ENCODE measurements at places on chromosomes 4 and X.

DNA sequence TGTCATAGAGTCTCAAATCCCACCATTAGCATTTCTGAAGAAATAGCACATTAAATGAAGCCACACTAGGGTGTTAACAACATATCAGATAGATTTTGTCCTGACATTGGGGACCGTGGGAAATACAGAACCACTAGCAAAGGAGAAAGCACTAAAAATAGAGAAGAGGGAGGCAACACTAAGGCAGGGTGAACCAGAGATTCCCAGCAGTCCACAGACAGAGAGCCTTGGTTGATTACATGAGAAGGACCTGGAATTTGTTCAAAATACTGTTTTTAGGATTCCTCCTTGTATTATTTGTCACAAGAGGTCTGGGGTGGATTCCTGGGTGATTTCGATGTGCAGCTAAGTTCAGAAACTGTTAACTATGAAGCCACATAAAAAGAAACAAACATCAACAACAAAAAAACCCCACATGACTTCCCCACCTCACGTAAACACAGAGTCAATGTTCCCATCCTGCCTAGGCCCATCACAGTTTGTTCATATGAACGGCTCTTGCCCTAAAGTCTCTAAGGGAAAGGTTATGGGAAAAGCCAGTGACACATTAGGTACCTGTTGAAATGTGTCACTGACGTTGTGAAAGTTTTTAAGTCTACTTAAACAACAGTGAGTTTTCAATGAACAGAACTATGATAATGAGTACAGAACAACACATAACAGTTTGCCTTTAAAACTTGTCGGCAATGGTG is 23.6 kb upstream of the GRSF1 start:
- no peak for DNase-seq

DNA sequence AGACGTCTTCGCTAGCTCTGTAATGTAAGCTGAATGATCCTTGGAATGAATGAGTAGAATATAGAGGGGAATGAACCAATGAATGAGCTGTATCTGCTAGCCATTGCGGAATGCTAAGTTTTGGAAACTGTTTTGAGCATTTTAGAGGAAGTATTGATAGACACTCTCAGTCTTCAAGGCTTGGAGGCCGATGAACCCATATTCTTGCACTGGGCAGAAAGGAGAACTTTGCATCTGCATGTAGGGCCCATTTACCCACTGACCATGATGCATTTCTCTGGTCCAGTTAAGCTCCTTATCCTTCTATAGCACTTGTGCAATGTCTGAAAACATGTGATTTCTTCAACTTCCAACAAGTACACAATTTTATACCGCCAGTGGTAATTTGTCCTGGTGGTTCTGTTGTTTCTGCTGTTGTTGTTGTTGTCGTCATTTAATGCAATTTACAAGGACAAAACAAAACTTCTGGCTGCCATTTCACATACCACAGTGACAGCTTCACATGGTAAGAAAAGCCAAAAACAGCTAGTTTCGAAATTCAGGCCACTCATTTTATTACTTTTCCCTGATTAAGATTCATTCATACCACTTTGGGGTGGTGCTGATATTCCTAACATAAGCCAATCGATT is 85.0 kb upstream of the MTM1 start:
- DNase-seq: no peak

- no peak for DNase-seq
These were observed 73.8 kb downstream of the SEC24D start for GRCh38 chr4:118762155-118762554.

DNA sequence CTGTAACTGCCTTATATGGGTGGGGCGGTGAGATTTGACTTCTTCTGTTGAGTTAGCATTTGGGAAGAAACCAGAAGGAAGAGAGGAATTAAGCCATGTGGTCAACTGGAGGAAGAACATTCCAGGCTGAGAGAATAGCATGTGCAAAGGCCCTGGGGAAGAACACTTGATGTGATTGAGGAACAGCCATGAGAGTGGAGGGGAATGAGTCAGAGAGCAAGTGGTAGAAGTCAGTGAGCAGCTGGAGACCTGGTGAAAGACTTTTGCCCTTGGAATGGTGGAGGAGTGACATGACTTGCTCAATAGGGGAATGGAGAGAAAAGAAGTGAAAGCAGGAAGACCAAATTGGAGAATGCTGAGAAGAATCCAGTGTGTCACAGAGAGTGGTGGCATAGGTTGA is 327.8 kb upstream of the HAND2 start:
- DNase-seq: no peak

DNA sequence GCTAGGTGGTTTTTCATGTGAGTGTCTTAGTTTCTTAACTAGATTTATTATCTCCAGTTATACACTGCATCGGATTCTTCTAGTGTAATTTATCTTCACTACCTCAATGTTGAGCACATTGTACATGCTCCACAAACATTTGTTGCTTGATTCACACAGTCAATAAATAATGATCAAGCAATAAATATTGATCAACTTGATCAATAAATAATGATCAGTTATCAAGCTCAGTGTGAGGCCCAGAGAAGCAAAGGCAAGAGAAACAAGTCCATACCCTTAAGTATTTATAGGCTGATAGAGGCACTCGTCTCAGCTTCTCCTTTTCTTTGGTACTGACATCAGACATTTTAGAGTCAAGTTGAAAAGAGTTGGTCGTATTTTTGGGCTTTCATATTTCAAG is 5.1 kb upstream of the VBP1 start:
- no peak for DNase-seq

- DNase-seq: no peak
These were observed 254.2 kb downstream of the DHX15 start for GRCh38 chr4:24330172-24330571.

GRCh38 chr4:22515888-22516541 is at the start of gene ADGRA3:
Gene ADGRA3 (minus strand): TSS chr4:22516066. CDS start chr4:22515784, 282 bp downstream.
- DNase-seq: peak; percentile 63

All from Ammon's horn (tissue), 1 donor.